Cerebellar cortex (tissue), 1 donor: ENCODE measurements at places on chromosomes 13 and 19.

DNA sequence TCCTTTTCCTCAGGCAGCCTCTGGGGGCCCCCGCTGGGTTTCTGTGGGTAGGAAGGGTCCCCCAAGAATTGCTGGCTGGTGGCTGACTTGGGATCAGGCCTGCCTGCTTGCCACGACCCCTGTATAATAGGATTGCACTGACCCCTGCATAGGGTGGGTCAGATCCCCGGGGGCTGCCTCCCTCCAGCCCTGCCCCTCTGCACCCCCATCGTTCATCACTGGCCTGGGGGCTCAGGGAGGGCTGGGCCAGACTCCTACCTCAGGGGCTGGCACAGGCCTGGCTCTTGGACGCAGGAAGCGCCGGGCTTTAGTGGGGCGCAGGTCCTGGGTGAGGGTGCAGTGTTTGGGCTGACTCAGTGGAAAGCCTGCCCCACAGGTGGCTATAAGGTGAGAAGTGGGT is 10.6 kb downstream of the NDUFB7 start:
- DNase-seq, result no peak

GRCh38 chr13:41942462-41943094 is 18.3 kb downstream of the VWA8 start:
- DNase-seq, result peak; percentile 30

DNA sequence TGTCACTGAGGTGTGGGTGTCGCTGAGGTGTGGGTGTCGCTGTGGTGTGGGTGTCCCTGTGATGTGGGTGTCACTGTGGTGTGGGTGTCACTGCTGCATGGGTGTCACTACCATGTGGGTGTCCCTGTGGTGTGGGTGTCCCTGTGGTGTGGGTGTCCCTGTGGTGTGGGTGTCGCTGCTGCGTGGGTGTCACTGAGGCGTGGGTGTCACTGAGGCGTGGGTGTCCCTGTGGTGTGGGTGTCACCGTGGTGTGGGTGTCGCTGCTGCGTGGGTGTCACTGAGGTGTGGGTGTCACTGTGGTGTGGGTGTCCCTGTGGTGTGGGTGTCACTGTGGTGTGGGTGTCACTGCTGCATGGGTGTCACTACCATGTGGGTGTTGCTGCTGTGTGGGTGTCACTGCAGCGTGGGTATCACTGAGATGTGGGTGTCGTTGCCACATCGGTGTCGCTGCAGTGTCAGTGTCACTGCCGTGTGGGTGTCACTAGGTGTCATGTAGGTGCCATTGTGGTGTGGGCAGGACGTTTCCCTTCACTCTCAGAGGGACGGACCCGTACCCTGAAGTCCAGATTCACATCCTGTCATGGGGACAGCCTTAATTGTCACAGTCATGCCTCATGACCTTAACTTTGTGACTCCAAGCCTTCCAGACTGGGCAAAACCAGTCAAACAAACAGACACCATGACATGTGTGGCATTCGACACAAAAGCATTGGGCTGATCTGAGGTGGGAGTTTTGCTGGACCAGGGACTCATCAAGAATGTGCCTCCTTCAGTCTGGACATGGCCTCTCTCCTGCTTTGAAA is 12.7 kb upstream of the GAS6 start:
- no peak for DNase-seq

GRCh38 chr19:47094557-47095475 is 18.8 kb downstream of the ZC3H4 start:
- no peak for DNase-seq

- DNase-seq, result no peak
These were observed 356.6 kb downstream of the TDRD3 start for GRCh38 chr13:60753641-60754040.

- no peak for DNase-seq
These were observed 576.5 kb upstream of the SLITRK5 start for GRCh38 chr13:87094646-87095045.

DNA sequence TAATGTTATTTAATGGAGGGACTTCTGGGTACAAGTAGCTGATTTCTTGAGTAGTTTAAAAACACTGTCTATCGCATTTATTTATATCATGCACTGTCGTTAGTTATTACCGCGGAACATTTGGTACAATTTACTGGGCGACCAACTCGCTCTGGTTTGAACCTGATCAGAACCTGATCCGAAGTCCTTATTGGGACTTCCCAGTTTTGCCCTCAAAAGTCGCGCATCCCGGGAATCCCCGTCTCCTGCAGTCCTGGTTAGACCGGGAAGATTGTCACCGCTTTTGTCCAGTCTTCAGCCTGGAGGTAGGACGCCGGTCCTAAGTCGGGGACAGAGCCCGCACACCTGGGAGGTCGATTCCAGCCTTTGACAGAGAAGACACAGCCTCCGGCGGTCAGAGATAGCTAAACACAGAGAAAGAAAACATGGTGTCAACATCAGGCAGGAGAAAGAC is 694 bp downstream of the CLN5 start:
- DNase-seq, result peak; percentile 55

DNA sequence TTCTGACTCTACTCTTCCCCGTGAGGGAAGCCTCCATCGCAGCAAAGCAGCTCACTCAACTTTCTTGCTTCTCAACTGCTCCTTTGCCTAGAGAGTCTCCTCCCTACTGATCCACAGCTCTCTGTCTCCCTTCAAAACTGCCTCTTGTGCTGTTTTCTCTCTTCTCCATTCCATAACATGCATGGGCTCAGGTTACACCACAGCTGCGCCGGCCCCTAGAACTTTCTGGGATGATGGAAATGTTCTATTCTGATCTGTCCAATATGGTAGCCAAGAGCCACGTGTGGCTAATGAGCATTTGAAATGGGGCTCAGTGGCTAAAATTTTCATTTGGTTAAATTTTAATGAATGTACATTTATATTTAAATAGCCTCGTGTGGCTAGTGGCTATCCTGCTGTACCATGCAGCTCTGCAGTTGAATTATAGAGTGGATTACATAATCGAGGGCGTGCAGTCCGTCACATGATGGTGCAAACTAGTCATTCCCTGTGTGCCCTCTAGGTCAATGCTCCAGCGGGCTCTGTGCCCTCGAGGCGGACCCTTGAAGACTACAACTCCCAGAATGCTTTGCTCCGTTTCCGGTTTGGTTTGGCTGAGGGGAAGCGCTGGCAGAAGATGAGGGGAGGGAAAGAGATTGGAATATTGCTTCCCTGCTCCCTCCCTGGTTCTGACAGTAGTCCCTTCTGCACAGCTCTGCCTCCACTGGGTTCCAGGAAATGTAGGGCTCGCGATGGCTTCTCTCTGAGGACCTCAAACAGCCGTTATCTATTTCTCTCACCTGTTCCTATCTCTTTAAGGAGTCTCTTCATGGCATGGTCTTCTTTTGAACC is 109.8 kb downstream of the CACNA1A start:
- DNase-seq, result peak; percentile 77

DNA sequence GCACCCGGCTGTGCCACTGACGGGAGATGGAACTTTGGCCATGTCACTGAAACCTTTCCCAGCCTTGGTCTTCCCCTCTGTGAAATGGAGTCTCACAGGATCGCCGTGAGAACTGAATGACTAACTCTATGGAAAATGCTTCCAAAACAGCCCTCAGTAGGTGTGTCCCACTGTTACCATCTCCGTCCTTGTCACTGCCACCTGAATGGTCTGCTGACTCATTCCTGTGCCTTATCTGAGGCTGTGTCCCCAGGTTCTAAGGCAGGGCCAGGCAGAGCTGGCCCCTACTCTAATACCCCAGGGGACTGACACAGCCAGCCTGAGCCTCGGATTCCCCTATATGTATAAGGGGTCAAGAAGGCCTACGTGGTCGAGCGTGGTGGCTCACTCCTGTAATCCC is 4.5 kb downstream of the CDC37 start:
- no peak for DNase-seq

GRCh38 chr13:28467034-28467433 is 27.9 kb downstream of the FLT1 start:
- DNase-seq, result no peak

DNA sequence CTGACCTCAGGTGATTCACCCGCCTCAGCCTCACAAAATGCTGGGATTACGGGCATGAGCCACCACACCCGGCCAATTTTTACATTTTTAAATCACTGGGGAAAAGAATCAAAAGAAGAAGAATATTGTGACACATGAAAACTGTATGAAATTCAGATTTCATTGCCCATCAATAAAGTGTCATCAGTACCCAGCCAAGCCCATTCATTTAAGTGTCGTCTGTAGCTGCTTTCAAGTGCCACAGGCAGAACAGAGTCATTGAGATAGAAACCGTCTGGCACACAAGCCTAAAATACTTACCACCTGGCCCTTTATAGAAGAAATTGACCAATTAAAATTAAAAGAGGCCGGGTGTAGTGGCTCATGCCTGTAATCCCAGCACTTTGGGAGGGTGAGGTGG is 15.3 kb downstream of the COLGALT1 start:
- DNase-seq, result no peak

- DNase-seq, result no peak
These were observed 43.7 kb upstream of the F7 start for GRCh38 chr13:113061796-113062425.

DNA sequence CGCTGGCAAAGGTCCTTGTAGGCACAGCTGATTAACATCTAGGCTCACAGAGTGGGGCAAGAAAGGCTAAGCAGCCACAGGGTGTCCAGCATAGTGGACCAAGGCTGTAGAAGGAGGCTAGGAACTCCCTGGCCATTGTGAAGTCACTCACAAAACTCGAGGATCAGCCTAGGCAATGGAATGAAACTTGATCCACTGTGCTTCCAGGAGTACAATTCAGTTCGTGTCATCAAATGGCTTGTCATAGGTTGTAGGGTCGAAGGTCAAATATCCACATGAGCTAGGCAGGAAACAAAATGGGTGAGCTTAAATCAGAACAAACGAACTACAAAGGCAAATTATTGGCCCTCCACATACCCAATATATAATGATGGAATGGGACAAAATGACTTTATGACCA is 4.4 kb upstream of the FAM187B start:
- no peak for DNase-seq

DNA sequence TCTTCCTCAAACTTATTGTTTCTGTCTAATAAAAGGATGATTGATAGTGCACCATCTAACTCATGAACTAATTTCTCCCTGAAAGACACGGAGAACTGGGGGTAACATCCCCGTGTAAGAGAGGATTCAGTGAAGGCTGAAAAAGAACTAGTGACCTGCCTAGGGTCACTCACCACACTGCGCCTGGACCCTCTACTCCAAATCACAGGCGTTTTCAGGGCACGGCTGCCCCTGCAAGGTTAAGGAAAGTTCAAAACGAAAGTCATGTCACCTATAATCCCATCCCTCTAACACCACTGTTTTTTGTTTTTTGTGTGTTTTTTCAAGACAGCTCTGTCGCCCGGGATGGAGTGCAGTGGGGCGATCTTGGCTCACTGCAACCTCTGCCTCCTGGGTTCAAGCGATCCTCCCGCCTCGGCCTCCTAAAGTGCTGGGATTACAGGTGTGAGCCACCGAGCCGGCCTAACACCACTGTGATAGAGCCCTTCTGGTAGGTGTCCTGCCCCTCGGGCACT is 8.7 kb downstream of the URAD start:
- DNase-seq, result no peak

DNA sequence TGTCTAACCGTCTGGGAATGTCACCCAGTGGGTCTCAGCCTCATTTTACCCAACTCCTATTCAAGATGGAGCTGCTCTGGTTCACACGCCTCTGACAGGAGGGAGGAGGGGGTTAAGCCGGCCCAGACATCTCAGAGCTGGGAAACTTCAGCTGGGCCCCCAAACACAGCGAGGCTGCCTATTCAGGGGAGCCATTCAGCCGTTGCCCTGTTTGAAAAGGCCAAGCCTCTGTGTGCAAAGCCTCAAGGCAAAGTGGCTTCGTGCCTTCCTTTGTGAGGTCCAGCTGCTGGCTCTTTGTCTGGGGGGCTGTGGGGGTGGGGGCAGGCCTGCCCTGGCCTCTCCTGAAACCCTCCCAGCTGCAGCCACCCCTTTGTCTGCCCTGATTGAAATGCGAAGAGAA is 147.4 kb downstream of the PTPRS start:
- no peak for DNase-seq

GRCh38 chr13:21243045-21243897 is 66.8 kb downstream of the MRPL57 start:
- no peak for DNase-seq

GRCh38 chr13:51771418-51772104 is 32.4 kb downstream of the DHRS12 start:
- peak; percentile 83 for DNase-seq

DNA sequence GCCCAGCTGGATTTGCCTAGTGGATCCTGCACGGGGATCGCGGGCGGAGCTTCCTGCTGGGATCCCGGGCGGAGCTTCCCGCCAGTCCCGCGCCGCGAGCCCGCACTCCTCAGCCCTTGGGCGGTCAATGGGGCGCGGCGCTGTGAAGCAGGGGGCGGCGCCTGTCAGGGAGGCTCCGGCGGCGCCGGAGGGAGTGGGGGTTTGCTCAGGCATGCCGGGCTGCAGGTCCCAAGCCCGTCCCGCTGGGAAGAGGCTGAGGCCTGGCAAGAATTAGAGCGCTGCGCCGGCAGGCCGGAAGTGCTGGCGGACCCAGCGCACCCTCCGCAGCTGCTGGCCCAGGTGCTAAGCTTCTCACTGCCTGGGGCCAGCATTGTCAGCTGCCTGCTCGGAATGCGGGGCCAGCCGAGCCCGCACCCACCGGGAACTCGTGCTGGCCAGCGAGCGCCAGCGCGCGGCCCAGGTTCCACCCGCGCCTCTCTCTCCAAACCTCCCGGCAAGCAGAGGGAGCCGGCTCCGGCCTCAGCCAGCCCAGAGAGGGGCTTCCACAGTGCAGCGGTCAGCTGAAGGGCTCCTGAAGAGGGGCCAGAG is 119.6 kb downstream of the PRR20E start:
- no peak for DNase-seq

- no peak for DNase-seq
These were observed 6.5 kb downstream of the ATP4A start for GRCh38 chr19:35556846-35557538.

DNA sequence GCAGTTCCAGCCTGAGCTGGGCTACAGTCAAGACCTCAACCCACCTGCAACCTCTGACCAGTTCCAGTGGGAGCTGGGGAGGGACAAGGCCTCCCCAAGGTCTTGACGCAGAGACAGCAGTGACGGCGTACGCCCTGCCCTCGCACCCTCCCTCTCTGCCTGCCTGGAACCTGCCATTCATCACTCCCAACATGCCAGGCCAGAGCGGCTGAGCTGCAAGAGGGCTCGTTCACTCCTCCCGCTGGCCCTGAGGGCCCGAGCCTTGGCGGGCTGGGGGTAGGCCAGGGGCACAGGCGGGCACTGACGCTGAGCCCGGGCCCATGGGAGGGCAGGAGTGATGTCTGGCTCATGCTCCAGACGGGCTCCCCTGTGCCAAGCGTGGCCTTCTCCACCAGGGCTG is 8.2 kb downstream of the NDUFA11 start:
- no peak for DNase-seq

- DNase-seq, result no peak
These were observed 51.0 kb downstream of the WDFY2 start for GRCh38 chr13:51635137-51635878.

GRCh38 chr19:50309396-50310125 is 19.6 kb downstream of the KCNC3 start:
- DNase-seq, result no peak

DNA sequence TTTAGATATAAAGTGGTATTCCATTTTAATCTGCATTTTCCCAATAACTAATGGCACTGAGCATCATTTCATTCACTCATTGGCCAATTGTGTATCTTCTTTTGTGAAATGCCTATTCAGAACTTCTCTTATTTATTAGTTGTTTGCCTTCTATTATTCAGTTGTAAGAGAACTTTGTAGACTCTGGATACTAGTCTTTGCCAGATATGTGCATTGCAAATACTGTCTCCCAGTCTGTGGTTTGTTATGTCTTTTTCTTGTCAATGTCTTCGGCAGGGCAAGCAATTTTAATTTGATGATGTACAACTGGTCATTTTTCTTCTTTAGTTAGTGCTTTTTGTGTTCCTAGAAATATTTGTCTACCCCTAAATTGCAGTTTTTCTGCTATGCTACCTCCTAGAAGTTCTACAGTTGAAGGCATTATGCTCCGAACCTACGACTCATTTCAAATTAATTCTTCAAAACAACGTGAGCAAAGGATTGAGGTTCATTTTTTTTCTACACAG is 115.9 kb downstream of the TSHZ3 start:
- DNase-seq, result no peak
